ENCODE measurements at places on chromosomes 2 and 18.

DNA sequence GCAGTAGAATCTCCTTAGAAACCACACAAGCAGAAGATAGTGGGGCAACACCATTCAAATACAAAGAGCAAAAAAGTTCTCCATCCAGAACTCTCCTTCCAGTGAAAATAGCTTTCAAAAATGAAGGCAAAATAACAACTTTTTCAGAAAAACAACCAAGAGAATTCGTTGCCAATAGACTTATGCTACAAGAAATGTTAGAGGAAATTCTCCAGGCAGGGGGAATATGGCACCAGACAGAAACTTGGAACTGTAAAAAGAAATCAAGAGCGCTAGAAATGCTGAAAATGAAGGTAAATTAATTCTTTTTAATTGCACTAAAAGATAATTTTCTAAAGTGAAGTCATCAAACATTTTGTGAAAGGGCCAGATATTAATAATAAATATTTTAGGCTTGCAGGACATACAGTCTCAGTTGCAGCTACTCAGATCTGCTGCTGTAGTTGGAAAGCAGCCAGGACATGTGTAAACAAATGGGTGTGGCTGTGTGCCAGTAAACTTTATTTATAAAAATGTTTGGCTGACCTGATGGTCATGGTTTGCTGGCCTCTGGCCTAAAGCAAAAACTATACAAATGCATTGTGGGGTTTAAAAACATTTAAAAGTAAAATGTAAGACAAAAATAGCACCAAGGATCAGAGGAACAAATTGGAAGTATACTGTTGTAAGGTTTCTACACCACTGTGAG is 73.7 kb upstream of the TGFA start:
- no peak for DNase-seq

DNA sequence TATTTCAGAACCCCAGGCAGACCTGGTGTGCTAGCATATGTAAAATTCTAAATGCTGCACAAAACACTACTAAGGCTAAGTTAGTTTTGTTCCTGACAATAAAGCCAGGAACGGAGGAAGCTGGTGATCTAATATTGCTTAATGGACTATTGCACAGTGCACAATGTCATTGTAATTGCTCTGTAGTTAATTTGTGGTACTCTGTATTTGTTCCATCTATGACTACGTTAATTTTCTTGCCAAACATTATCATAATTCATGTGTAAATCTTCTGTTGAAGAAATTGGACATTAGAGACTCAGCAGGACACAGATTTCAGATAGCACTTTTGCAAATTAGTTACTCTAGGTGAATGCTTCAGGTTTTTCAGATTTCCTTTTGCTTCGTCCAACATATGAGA is 232.3 kb downstream of the RIT2 start:
- no peak for DNase-seq

DNA sequence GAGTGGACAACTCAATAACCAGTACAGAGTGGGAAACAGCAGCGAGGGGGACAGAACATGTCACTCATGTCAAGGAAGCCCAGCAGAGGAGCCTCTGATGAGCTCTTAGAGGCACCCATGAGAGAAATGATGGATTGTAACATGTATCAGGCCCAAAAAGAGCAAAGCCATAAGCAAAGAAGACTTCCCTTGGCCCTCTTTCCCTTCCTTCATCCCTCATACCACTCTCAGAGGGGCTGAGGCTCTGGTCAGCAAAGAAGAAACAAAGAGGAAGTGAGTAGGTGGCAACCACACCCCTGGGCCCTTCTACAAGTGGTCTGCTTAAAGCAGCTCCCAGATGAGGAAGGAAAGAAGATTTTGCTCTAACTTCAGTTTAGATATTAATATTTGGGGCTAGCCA is 112.8 kb downstream of the CDC42EP3 start:
- no peak for DNase-seq

DNA sequence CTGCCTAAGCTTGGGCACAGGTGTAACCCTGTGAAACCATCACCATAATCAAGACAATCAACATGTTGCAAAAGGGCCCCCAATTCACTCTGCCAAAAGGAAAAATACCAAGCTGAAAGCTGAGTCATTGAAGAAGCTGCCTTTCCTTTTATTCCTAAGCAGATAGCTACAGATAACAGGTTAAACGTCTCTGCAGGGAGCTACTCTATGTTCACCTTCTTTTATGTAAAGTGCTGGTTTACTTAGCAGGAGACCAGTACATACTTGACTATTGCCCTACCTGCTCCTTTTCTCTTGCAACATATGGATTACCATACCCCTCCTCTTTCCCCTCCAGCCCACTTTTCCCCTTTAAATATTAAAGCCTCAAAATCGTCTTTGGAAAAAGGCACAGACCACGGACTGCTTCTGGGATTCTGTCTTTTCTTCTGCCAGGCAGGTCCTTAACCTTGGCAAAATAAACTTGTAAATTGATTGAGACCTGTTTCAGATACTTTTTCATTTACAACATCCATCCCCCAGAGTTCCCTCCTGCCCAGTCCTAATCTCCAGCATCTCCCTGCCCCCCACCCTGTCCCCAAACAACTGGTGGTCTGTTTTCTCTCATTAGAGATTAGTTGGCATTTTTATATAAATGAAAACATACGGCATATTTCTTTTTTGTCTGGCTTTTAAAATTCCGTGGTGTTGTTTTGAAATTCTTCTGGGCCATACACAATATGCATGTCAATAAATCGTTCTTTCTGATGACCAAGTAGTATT is 37.8 kb upstream of the LDLRAD4 start:
- no peak for DNase-seq

GRCh38 chr18:11290786-11291185 is 141.4 kb upstream of the PIEZO2 start:
- DNase-seq, result no peak

DNA sequence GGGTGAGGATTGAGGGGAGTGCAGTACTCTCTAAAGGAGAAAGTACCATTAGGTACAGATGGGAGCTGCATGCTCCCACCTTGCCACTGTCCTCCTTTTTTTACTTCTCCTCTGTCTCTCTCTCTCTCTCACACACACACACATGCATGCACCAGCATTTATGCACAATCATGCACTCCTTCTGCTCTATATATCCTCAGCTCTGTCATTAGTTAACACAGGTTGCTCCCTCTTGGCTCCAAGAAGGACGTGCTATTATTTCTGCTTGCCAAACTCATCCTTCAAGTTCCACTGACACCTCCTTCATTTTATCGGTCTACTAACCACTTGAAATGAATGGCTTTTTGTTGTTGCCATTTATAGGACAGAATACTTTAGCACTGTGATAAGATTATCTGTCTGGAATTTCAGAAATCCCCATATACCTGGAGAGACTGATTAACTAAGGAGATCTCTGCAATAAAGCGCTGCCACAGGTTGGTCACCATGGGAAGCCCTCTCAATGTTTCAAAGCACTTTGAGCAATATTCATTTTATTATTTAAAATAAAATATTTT is 178.5 kb upstream of the TRIB2 start:
- no peak for DNase-seq

GRCh38 chr2:73640946-73641766 is 1.1 kb downstream of the NAT8 start:
- no peak for DNase-seq

GRCh38 chr2:198322275-198322674 is 517.9 kb downstream of the PLCL1 start:
- DNase-seq, result no peak

DNA sequence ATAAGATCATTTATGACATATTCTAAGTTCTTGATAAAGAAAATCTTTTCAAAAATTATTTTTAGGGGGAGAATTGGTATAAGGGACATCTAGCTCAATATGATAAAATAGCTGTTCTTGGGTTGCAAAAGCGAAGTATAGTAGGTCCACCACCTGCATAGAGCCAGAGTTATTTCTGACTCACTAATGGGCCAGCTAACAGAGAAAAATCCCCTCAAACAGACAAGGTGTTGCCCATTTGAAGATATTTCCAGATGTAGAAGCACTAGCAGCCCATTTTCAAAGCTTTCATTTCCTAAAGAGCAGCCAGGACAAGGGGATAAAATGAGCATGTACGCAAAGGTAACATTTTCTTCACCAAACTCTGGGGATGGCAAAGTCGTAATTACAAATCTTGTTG is 165.7 kb upstream of the FN1 start:
- DNase-seq, result no peak

GRCh38 chr18:73742957-73743356 is 404.7 kb downstream of the FBXO15 start:
- DNase-seq, result no peak

- DNase-seq, result no peak
Measured at GRCh38 chr2:16908656-16909055, 243.0 kb upstream of the CYRIA start.

- no peak for DNase-seq
Measured at GRCh38 chr2:201172279-201172678, 10.7 kb upstream of the CASP10 start.

GRCh38 chr2:6657855-6658254 is 207.9 kb downstream of the CMPK2 start:
- DNase-seq, result no peak

GRCh38 chr18:61957801-61958516 is 65.2 kb upstream of the RNF152 start:
- no peak for DNase-seq

GRCh38 chr2:233409286-233409991 is 55.1 kb downstream of the DGKD start:
- DNase-seq, result no peak

DNA sequence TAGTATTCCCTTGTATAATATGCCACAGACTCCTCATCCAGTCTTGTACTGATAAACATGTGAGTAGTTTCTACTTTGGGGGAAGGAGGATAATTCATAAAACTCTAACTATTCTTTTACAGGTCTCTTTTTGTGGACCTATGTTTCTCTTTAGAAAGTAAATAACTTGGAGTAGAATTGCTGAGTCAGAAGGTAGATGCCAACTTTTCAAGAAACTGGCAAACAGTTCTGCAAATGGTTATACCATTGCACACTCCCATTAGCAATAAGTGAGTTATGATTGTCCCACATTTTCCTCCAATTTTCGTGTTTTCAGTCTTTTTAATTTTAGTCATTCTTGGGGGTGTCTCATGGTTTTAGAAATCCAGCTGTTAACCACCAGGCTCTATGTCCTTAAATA is 477.2 kb upstream of the LRRTM4 start:
- no peak for DNase-seq

DNA sequence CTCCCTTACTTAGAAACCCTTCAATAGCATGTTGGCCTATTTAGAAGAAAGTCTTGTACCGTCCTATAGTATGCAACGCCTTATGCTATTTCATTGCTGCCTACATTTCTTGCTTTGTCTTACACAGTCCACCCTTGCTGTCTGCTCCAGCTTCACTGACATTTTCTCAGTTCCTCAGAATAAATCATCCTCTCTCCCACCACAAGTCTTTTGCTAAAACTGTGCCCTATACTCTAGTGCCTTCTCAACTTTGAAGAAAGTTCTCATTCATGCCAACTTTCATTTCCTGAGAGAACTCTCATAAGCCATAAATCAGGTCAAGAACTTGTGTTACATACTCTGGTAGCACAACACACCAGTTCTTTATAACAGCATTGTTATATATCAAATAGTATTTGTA is 54.3 kb upstream of the COL3A1 start:
- DNase-seq, result no peak

- no peak for DNase-seq
Measured at GRCh38 chr2:75798569-75798968, 87.9 kb upstream of the GCFC2 start.

DNA sequence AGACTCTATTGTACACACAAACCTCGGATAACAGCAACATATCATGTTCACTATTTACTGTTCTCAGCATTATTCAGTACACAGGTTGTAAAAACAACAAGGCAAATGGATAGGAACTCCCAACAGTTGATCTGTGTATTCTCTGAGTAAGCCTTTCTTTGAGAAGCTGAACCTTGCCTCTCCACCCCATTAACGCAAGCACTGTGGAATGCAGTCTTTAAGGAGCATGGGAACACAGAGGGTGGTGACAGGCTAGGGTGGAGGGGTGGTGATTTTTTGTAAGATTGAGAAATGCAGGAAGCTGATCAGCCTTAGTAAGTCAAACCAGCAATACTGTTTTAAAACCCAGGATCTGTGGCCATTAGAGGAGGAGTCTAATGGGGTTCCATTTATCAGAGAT is 19.6 kb upstream of the SERPINB11 start:
- no peak for DNase-seq

DNA sequence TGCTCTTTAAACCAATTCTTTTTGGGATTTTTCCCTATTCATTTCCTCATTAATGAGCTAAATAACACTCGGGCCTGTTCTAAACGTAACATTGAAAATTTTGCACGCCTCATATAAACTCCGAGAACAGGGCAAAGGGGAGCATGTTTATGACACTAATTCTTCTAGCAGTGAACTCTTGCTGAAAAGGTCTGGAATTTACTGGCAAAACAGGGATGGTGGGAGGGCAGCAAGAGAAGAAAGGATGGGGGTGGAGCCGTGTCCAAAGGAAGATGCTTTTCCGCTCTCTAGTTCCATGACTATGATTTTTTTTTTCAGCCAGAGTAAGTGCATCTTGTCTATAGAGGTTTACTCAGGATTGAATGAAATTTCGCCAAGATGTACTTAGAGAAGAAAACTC is 50.0 kb upstream of the IL1R1 start:
- DNase-seq, result no peak

- peak; percentile 6 for DNase-seq
Measured at GRCh38 chr2:99066075-99066958, 75.2 kb upstream of the C2orf15 start.

- no peak for DNase-seq
Measured at GRCh38 chr18:21004726-21005125, 106.9 kb downstream of the ROCK1 start.

DNA sequence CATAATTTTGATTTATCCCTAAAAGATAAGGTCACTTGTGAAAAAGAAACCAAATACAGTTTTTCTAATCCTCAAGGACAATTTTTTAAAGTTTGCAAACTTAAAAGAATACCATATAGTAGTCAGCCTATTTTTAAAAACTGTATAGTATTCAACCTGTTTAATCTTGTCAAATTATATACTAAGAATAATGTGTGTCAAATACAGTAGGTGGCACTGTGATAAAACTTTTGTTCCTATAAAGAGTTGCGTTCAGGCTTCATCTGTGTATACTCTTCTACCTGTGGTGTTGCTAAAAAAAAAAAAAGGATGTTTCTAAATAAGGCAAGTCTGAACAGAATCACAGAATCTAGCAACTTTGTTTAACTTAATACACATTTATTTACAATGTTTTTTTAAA is 68.6 kb downstream of the CCDC138 start:
- DNase-seq, result no peak

DNA sequence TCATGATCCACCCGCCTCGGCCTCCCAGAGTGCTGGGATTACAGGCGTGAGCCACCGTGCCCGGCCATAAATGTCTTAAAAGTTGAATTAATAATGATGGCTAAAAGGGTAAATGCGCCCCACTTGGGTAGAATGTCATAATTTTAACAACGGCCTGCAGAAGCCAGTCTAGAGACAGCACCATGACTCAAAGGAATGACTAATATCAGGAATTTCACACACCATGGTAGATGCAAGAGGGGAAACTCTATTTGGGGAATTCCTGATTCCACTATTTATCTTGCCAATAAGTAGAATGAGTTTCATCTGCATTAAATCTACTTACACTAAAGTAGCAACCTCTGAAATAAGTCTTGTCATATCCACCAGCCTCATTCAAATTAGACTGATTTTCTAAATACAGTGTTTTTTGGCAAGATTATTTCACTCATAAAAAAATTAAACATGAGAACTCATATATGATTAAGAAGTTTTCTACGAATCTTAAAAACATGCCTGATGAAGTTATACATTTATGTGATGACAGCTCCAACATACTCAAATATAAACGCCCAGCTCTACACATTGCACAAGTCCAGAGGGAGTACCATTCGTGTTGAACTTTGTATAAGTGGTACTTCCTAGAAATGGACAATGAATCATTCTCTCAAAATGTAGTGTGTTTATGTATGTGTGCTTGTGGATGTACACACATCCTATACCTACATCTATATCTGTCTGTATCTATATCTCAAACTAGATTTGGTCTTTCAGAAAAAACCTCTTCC is 309.7 kb downstream of the IRS1 start:
- no peak for DNase-seq
